ENCODE measurements at places on chromosomes 1 and 21. TPM values are rescaled to one million over a fixed set of nuclear protein-coding genes. Genes with fewer than 3 reads are reported as not detected.
A peak's percentile ranks its signal among the peaks of the same experiment; 100 is the strongest.

CAPN8 gene
- total RNA-seq, result not detected

DNA sequence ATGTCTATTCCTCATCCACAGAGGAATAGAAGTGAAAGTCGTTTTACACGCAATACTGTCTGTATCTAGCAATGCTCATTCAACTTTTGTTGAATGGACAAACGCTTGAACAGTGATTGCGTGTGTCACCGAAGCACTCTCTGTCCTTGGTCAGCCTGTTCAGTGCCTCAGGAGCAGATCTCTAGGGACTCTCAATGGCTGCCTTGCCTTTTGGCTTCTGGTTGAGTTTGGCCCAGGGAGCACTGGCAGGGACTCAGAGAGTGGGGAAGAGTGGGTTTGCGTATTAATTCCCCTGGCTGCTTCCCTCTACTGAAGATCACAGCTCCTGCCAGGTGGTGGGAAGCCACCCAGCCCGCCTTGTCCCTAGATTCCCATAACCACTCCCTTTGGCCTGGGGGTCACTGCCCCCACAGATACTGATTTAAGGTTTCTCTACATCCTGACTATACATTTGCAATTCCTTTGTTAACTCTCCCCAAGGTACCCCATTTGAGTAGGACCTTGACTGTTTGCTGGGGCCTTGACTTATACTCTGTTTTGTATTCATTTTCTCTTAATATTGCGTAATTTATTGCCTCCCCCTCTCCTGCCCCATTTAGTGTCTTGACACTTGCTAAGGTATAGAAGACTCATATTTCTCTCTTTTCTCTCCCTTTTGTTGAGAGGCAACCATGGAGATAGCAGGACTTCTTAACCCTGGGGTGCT, 61.7 kb upstream of the USP24 start:
- peaks cover 27% of the 10 kb centered on the region for H3K4me1 ChIP-seq
- H3K4me3 ChIP-seq, result no peak overlapping the region
- no peak for DNase-seq
- H3K36me3 ChIP-seq, result no peaks in the 10 kb centered on the region

DNA sequence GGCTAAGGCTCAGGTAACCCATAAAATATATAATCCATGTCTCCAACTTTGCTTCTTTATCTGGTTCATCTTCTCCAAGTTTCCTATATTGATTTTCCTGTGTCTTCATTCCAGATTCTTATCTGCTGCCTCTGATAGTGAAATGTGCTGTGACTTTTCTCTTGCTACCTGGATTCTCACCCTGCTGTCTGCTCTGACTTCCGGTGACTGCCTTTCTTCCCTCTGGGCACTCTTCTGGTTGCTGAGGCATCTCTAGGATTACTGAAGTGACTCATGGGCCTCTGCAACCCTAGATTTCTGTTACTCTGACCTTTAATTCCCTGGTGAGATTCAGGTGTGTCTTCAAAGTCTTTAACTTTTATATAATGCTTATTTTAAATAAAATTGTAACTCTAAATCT, 46.9 kb downstream of the GIPC2 start:
- H3K36me3 ChIP-seq, result no peaks in the 10 kb centered on the region
- no peak for DNase-seq
- H3K4me1 ChIP-seq, result no peaks in the 10 kb centered on the region
- peaks cover 6% of the 10 kb centered on the region for H3K27me3 ChIP-seq

- DNase-seq, result peak; percentile 57
- H3K27me3 ChIP-seq, result no peaks in the 10 kb centered on the region
- H3K4me3 ChIP-seq, result no peak overlapping the region
- H3K27ac ChIP-seq, result peak overlapping the region; percentile 87
- peaks cover 78% of the 10 kb centered on the region for H3K4me1 ChIP-seq
These were observed 59.2 kb upstream of the EPS8L3 start for GRCh38 chr1:109822749-109823542.

DNA sequence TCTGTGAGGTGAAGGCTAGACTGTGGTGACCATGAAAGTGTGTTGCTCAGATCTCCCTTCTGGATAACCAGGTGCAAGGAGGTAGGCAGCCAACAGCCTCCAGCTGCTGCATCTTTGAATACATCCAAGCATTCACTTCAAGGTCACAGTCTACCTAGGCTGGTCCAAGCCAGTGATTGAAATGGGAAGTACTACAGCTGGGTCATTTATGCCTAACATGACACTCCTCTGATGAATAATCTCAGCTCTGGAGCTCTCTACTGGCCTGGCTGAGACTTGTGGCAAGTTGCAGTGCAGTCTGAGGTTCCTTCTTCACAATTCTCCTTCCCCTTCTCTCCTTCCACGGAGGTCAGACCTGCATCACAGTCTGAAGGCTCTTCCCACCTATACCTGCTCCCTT, 35.0 kb upstream of the ARHGAP29 start:
- no peak overlapping the region for H3K27ac ChIP-seq
- DNase-seq, result no peak
- peaks cover 16% of the 10 kb centered on the region for H3K27me3 ChIP-seq
- H3K36me3 ChIP-seq, result no peaks in the 10 kb centered on the region
- H3K4me1 ChIP-seq, result no peaks in the 10 kb centered on the region

DNA sequence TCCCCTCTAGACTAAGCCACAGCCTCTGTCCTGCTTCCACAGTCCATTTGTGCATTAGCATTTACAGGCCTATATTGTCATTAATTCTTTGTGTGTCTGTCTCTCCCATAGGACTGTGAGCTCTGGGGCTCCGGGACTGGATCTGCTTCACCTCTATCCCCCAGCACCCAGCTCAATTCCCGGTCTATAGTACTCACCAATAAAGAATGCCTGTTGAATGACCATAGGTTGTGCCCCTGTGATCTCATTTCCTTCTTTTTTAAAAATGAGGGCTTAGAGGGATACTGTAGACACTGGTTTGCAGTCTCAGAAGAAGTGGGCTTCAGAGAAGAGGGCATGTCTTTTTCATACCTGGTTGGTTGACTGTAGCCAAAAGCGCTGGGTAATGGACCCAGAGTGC, 8.8 kb upstream of the POU3F1 start:
- peaks cover 6% of the 10 kb centered on the region for H3K4me1 ChIP-seq
- DNase-seq, result no peak
- no peaks in the 10 kb centered on the region for H3K36me3 ChIP-seq
- H3K4me3 ChIP-seq, result no peak overlapping the region
- H3K27ac ChIP-seq, result no peak overlapping the region
- peaks cover 4% of the 10 kb centered on the region for H3K27me3 ChIP-seq

GRCh38 chr21:32819694-32820093, 48.1 kb upstream of the PAXBP1 start:
- no peaks in the 10 kb centered on the region for H3K27me3 ChIP-seq
- no peak for DNase-seq
- peaks cover 3% of the 10 kb centered on the region for H3K4me1 ChIP-seq
- no peak overlapping the region for H3K27ac ChIP-seq

DNA sequence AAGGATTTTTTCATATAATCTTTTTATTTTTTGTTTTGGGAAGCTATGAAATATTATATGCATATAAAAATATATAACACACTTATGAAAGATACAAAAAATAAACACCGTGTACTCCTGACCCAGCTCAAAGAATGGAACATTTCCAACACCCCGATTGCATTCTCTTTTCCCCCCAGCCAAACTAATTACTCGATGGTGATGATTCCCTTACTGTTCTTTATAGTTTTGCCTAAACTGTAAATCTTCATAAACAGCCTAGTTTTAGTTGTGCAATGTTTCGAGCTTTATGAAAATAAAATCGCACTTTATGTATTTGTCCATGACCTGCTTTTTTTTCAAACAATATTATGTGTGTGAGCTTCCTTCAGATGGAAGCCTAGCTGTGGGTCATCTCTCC, 352.0 kb upstream of the KAZN start:
- peaks cover 2% of the 10 kb centered on the region for H3K27me3 ChIP-seq
- no peaks in the 10 kb centered on the region for H3K4me1 ChIP-seq
- no peak for DNase-seq
- no peak overlapping the region for H3K27ac ChIP-seq

DNA sequence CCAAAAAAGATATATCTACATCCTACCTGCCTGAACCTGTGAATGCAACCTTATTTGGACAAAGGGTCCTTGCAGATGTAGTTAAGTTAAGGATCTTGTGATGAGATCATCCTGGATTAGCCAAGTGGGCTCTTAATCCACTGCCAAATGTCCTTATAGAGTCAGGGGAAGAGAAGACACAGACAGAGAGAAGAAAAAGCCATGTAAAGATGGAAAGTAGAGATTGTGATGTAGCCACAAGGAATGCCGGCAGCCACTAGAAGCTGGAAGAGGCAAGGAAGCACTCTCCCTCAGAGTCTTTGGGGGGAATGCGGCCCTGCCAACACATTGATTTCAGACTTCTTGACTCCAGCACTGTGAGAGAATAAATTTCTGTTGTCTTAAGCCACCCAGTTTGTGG, 16.2 kb downstream of the HSD11B1 start:
- H3K27me3 ChIP-seq, result no peaks in the 10 kb centered on the region
- no peak for DNase-seq
- H3K36me3 ChIP-seq, result peaks cover 2% of the 10 kb centered on the region
- H3K27ac ChIP-seq, result no peak overlapping the region

DNA sequence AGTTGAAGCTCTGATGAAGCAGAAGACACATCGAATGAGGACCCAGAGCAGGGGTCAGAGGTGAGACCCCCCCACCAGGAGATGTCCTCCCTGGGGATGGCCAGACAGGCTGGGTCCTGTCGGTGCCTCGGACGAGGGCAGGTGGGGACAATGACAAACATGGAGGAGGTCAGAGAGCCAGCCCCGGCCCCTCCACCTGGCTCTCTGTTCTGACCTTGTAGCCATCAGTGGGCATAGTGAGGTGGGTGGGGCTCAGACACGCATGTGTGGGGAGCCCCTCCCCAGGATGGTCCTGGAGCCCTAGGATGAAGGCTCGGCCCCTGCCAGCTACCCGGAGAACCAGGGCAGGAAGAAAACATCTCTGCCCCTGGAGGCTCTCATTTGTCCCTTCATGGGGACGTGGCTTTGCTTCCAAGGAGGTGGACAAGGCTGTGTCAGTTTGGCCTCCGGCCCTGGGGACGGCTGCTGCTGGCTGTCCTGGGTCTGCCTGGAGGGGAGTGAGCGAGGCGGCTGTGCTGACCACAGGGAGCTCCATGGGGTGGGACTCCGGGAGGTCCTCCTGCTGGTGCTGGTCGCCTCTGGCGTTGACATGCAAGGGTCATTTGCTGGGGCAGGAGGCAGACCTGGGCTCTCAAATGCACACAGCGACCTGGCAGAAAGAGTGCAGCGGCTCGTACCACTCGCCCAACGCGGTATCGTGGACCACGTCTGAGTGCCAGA, 2.6 kb downstream of the KRTAP10-6 start:
- no peaks in the 10 kb centered on the region for H3K4me1 ChIP-seq
- no peaks in the 10 kb centered on the region for H3K36me3 ChIP-seq
- no peak overlapping the region for H3K27ac ChIP-seq
- H3K27me3 ChIP-seq, result peaks cover 29% of the 10 kb centered on the region
- no peak for DNase-seq
- no peak overlapping the region for H3K4me3 ChIP-seq

SMCP gene
- total RNA-seq, result not detected

All from activated CD8-positive, alpha-beta memory T cell treated with anti-CD3 and anti-CD28 coated beads, Interleukin-2, amount 10 ng/mL, durations not matched to agents 7 days and 5 days (primary cell).